ENCODE measurements at places on chromosomes 16 and 17. TPM values are rescaled to one million over a fixed set of nuclear protein-coding genes. Genes with fewer than 3 reads are reported as not detected.

DNA sequence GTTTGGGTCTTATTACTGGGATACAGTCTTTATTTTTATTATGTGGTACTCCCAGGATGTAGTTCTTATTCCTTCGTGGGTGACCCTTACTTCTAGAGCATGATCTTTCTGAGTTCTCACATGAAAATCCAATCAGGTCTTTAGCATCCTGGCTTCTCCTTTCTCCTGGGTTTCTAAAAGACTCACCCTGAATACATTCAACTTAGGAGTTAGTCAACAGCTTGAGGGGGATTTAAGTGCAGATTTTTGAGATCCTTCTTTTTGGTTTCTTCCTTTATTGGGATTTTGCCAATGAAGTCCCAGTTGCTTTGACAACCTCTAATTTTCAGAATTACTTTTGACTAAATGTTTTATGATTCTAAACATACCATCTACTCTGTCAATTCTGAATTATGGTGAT lies 68.2 kb downstream of the SIAH1 start:
- DNase-seq, result no peak

DNA sequence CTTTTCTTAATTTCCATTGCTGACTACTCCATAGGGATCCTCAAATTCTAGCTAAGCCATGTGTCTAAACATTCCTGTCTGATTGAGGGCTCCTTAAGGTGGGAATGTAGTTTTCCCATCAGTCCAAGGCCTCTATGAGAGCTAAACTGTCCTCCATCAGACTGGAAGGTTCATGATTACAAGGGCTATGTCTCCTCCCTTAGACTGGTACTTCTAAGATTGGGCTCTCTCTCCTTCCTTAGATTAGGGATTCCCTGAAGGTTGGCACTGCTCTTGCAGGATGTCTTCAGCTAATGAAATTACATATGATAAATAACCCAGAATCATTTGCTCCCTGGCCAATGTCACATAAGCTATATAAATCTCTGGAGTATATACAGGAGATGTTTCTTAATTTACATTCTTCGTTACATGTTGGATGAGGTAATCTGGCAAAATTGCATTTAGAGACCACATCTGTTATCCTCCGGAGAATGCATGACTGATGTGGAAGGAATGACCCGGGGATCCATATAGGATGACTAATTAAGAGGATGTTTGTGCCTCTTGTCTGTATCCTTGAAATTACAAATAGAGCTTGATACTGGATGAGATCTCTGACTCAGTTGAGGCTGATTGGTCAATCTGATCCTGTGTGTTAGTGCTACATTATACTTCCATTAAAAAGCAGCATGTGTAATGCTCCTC lies 14.2 kb downstream of the B4GALNT2 start:
- DNase-seq, result no peak

DNA sequence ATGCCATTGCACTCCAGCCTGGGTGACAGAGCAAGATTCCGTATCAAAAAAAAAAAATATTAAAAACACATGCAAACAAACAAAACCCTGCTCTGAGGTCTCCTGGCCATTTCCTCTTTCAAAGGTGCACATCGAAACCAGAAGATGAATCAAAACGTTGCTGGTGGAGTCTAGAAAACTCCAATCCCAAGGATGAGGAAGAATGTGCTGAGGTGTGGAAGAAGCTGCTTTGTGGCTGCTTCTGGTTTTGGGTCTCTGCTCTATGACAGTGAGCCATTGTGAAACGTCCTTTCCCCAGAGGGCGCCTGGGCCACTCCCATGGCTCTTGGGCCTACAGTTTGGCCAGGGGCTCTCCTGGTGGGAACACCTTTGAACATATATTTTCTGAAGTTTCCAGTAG lies 112.6 kb downstream of the IRF8 start:
- DNase-seq, result no peak

DNA sequence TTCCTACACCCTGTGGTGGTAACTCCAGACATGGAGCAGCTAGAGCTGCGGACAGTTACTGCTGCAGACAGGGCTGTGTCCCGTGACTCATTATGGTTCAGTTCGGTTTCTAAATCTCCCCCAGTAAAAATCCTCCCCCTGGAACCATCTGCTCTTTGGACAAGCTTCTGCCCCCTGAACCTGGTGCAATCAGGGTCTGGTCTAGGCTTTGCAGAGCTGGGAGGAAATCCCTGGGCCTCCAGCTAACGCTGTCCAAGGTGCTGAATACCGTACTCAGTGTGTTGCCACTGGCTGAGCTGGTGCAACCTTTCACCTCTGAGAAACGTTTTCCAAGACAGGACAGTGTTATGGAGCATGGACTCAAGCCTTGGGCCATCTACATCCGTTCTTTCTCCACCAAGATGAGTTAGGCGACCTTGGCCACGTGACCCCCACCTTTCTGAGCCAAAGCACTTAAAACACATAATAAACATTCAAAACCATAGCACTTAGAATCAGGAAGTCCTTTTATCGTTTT lies 142.0 kb downstream of the CPPED1 start:
- DNase-seq, result no peak

GRCh38 chr16:89216315-89217137 lies 977 bp upstream of the ZNF778 start:
- peak; percentile 86 for DNase-seq

GRCh38 chr17:28381141-28381825 lies 9.8 kb downstream of the SARM1 start:
- no peak for DNase-seq

NDUFB10 gene
- 72.4 TPM for total RNA-seq

MYH10 gene
- total RNA-seq, result 93.5 TPM

IKZF3 gene
- total RNA-seq, result 0.39 TPM
